Activated T-helper 17 cell treated with anti-CD3 and anti-CD28 coated beads, Interleukin-2, amount 50 U/mL, for 72 hours (primary cell): ENCODE measurements at places on chromosomes 7 and 10.
A peak's percentile ranks its signal among the peaks of the same experiment; 100 is the strongest.

- ATAC-seq: no peak
- no peaks in the 10 kb centered on the region for H3K27me3 ChIP-seq
- H3K27ac ChIP-seq: no peak overlapping the region
Observed at GRCh38 chr7:146861701-146862100, 745.1 kb downstream of the CNTNAP2 start.

GRCh38 chr7:18330548-18330947, 165.0 kb upstream of the HDAC9 start:
- H3K27ac ChIP-seq: no peak overlapping the region
- peaks cover 6% of the 10 kb centered on the region for H3K27me3 ChIP-seq
- no peak for ATAC-seq

GRCh38 chr7:156156734-156157408, 344.6 kb upstream of the SHH start:
- no peak for ATAC-seq
- H3K36me3 ChIP-seq: no peaks in the 10 kb centered on the region
- H3K4me3 ChIP-seq: no peak overlapping the region
- H3K4me1 ChIP-seq: no peaks in the 10 kb centered on the region
- H3K27ac ChIP-seq: no peak overlapping the region
- H3K27me3 ChIP-seq: peaks cover 5% of the 10 kb centered on the region

DNA sequence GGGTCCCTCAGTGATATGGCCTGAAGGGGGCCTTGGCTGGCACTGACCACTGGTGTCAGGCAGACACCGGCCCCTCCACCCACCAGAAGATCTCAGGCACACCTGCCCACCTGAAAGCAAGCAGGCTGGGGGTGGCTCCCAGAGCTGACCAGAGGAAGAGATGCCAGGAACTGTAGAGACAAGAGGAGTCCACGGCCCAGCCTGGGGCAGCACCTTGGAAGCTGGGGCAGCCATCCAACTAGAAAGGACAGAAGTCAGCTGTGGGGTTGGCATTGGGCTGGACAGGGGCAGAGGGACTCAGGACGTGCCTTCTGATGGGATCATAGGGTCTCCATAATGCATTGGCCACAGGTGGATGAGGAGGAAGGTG, 144.3 kb downstream of the ZNF248 start:
- no peak overlapping the region for H3K4me3 ChIP-seq
- no peak overlapping the region for H3K27ac ChIP-seq
- H3K4me1 ChIP-seq: no peaks in the 10 kb centered on the region
- no peaks in the 10 kb centered on the region for H3K36me3 ChIP-seq

GRCh38 chr10:133180192-133180964, 20.4 kb downstream of the KNDC1 start:
- H3K27ac ChIP-seq: no peak overlapping the region
- no peak for ATAC-seq
- H3K4me1 ChIP-seq: no peaks in the 10 kb centered on the region

GRCh38 chr10:33201971-33202370, 132.5 kb downstream of the NRP1 start:
- ATAC-seq: no peak
- no peak overlapping the region for H3K4me3 ChIP-seq
- no peaks in the 10 kb centered on the region for H3K4me1 ChIP-seq
- peaks cover 3% of the 10 kb centered on the region for H3K27me3 ChIP-seq

DNA sequence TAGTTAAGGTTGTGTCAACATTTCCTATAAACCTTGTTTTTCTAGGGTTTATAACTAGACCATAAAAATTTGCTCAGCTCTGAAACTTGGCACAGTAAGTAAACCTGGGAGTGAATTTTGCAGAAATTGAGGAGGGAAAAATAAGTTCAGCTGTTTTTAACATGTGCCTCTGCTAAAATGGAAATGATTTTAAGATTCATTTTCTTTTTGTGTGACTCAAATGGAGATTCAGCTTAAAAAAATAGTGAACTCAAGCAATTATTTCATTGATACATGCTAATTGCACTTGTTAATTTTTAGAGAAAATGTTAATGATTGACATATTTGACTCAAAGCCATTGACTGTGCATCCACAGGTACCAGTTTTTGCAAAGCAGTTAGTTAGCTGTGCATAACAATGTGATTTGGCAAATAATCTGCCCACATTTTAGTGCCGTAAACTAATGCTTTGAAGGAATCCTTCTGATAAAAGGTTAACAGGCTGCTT, 68.5 kb upstream of the ZNF438 start:
- peak overlapping the region; percentile 61 for H3K4me3 ChIP-seq
- no peaks in the 10 kb centered on the region for H3K27me3 ChIP-seq
- H3K27ac ChIP-seq: peak overlapping the region; percentile 66
- peak; percentile 7 for ATAC-seq
- H3K36me3 ChIP-seq: no peaks in the 10 kb centered on the region

DNA sequence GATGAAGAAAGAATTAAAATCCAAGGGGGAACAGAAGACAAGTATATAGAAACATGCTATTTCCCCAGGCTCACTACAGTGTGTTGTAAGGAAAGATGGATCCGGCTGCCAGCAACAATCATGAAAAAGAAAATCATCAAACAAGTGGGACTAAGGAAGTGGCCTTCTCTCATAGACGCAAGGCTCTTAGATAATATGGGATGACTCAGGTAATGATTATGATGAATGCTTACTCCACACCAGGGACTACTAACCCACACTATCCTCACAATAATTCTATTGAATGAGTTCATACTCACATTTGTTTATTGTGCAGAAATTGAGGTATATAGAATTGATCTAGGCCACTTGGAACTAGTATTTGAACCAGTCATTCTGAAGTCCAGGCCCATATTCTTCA, 111.2 kb upstream of the BET1 start:
- no peak for ATAC-seq
- peaks cover 4% of the 10 kb centered on the region for H3K27me3 ChIP-seq
- no peak overlapping the region for H3K4me3 ChIP-seq
- H3K36me3 ChIP-seq: no peaks in the 10 kb centered on the region

- H3K36me3 ChIP-seq: no peaks in the 10 kb centered on the region
- H3K27ac ChIP-seq: no peak overlapping the region
- H3K27me3 ChIP-seq: peaks cover 8% of the 10 kb centered on the region
- no peak overlapping the region for H3K4me3 ChIP-seq
- no peaks in the 10 kb centered on the region for H3K4me1 ChIP-seq
Observed at GRCh38 chr10:118817328-118818068, 62.7 kb upstream of the CACUL1 start.

DNA sequence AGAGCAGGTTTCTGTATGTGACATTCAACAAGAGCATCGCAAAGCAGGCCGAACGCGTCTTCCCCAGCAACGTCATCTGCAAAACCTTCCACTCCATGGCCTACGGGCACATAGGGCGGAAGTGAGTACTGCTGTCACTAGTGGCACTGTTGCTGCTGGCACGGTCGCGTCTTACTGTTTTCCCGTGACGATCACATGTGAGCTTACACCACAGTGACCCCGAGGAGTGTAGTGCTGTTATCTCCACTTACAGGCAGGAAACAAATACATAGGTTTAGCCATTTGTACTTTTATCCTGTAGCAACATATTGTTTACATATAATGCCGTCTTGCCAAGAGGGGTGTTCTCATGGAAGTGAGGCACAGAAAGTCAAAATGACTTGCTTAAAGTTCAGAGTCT, 25.4 kb downstream of the FBH1 start:
- no peak for ATAC-seq
- H3K36me3 ChIP-seq: peaks cover 95% of the 10 kb centered on the region
- H3K4me1 ChIP-seq: peaks cover 7% of the 10 kb centered on the region
- H3K4me3 ChIP-seq: no peak overlapping the region
- no peaks in the 10 kb centered on the region for H3K27me3 ChIP-seq

GRCh38 chr10:71234970-71235685, 22.8 kb downstream of the UNC5B start:
- H3K27ac ChIP-seq: no peak overlapping the region
- H3K4me3 ChIP-seq: no peak overlapping the region
- H3K4me1 ChIP-seq: no peaks in the 10 kb centered on the region

DNA sequence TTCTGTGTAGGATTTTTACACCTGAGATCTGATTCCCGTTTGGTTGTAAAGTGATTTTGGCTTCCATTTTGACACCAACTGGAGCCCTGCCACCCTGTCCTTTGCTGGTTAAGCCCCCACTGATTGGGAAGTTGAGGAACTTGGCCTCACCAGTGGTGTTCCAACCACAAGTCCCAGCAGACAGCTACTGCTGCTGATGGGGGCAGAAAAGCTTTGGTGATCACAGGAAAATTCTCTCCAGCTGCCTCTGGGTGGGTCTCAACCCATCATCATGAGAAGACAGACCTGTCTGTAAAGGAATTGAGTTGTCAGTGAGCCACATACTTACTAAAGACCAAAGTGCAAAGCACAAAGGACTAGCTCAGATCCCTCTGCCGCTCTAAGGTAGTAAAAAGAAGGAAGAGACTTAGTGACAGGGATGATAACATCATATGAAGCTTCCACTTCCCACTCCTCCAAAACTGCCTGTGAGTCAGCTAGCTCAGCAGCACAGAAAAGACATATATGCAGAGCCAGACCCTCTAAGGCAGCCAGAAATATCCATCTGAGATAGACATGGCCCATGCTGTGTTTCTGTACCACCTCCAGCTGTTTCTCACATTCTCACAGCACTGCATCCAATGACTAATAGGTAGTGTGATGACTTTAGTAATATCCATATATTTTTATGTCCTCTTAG, 22.4 kb upstream of the LRRC17 start:
- no peak overlapping the region for H3K27ac ChIP-seq
- no peaks in the 10 kb centered on the region for H3K36me3 ChIP-seq
- no peak for ATAC-seq
- H3K27me3 ChIP-seq: peaks cover 7% of the 10 kb centered on the region
- H3K4me3 ChIP-seq: no peak overlapping the region

DNA sequence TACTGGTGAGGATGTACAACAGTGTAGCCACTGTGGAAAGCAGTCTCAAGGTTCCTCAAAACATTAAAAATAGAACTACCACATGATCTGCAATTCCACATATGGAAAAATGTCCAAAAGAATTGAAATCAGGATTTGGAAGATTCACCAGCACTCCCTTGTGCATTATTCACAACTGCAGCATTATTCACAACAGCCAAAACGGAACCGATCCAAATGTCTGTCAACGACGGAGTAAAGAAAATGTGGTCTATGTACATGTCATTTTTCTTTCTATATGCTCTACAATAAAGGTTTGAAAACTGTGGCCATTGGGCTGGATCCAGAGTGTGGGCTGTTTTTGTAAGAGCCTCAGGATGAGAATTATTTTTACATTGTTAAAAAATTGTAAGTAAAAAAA, 1206.1 kb upstream of the CELF2 start:
- H3K36me3 ChIP-seq: no peaks in the 10 kb centered on the region
- no peak for ATAC-seq
- H3K4me3 ChIP-seq: no peak overlapping the region
- no peak overlapping the region for H3K27ac ChIP-seq
- H3K4me1 ChIP-seq: no peaks in the 10 kb centered on the region

DNA sequence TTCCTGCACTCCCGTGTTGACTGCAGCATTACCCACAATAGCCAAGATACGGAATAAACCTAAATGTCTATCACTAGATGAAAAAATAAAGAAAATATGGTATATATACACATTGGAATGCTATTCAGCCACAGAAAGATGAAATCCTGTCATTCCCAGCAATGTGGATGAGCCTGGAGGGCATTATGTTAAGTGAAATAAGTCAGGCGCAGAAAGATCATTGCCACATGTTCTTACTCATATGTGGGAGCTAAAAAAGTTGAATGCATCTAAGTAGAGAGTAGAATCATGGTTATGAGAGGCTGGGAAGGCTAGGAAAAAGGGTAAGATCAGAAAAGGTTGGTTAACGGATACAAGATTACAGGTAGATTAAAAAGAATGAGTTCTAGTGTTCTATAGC, 219.1 kb upstream of the MKI67 start:
- ATAC-seq: no peak
- no peak overlapping the region for H3K4me3 ChIP-seq
- H3K27me3 ChIP-seq: peaks cover 12% of the 10 kb centered on the region
- H3K4me1 ChIP-seq: no peaks in the 10 kb centered on the region

- H3K27ac ChIP-seq: no peak overlapping the region
- ATAC-seq: no peak
- H3K36me3 ChIP-seq: no peaks in the 10 kb centered on the region
Observed at GRCh38 chr10:2122431-2123124, 385.3 kb upstream of the ADARB2 start.

DNA sequence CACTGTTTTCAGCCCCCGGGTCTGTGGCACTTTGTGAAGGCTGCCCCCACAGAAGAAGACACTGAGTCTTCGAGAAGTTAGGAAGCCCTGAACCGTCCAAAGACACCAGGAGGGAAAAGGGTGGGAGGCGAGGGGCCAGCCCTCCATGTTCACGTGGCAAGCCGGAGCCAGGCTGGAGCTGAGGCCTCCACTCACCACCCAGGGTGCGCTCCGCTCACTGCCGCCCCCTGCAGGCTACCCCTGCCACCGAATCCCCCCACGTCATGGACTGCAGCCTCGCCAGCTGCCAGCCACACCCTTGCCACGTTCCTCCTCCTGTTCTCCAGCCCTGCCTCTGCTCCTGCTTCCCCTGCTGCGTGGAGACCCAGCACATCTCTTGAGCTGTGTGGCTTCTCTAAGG, 59.0 kb upstream of the EN2 start:
- no peak for ATAC-seq
- no peaks in the 10 kb centered on the region for H3K36me3 ChIP-seq
- no peak overlapping the region for H3K4me3 ChIP-seq
- peaks cover 26% of the 10 kb centered on the region for H3K27me3 ChIP-seq
- H3K4me1 ChIP-seq: no peaks in the 10 kb centered on the region

DNA sequence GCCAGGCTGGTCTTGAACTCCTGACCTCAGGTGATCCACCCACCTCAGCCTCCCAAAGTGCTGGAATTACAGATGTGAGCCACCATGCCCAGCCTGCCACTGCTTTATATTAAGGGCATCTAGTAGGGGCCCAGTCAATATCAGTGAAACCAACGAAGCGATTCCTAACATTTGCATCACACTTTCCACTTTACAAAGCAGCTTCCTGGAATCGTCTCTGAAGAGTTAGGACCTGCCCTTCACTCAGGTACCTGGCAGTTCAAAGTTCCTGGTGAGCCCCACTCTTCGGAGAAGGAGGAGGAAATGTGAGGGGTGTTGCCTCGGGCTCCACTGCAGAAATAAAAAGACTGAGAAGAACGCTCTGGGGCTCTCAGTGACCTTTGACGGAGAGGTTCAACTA, 31.1 kb upstream of the EZH2 start:
- H3K4me1 ChIP-seq: peaks cover 33% of the 10 kb centered on the region
- H3K4me3 ChIP-seq: peak overlapping the region; percentile 79
- no peak for ATAC-seq
- H3K27ac ChIP-seq: peak overlapping the region; percentile 88
- H3K27me3 ChIP-seq: no peaks in the 10 kb centered on the region

GRCh38 chr10:97961945-97962344, 68.5 kb downstream of the CRTAC1 start:
- H3K4me3 ChIP-seq: no peak overlapping the region
- no peaks in the 10 kb centered on the region for H3K36me3 ChIP-seq
- peaks cover 58% of the 10 kb centered on the region for H3K27me3 ChIP-seq
- no peak for ATAC-seq
- H3K4me1 ChIP-seq: no peaks in the 10 kb centered on the region
- no peak overlapping the region for H3K27ac ChIP-seq

- peak overlapping the region; percentile 34 for H3K4me3 ChIP-seq
- H3K4me1 ChIP-seq: peaks cover 12% of the 10 kb centered on the region
- H3K36me3 ChIP-seq: peaks cover 5% of the 10 kb centered on the region
- H3K27me3 ChIP-seq: no peaks in the 10 kb centered on the region
- ATAC-seq: no peak
Observed at GRCh38 chr10:60446070-60446833, 56.6 kb upstream of the ANK3 start.
